ENCODE measurements at places on chromosomes 7 and 10. TPM values are rescaled to one million over a fixed set of nuclear protein-coding genes. Genes with fewer than 3 reads are reported as not detected.
A peak's percentile ranks its signal among the peaks of the same experiment; 100 is the strongest.

PLPP4 gene
- 0.54 TPM for total RNA-seq

DNA sequence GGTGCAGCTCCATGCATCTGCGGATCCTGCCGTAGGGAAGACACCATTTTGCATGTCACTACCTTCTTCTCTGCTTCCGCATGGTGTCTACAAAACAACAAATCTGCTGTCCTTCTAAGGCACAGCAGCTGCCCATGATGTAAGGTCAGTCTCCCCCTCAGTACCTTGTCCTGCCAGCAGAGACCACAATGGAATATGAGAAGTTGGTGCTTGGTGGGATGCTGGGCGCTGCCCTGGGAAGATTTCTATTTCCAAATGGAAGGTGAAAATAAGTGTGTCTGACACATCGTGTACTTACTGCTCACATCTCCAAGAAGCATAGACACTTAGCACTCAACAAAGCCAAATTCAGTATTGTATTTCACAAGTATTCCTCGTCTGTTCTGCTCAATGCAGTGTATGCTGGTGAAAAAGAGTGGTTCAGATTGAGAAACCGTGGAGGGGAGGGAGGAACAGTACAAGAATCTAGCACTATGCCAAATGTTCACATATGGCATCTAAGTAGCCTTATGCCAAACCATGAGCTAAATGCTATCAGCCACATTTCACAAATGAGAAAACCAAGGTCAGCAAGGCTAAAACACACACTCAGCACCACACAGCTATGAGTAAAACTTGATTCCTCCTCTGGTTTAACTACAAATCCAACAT lies 95.0 kb downstream of the GRB10 start:
- DNase-seq: no peak

DNA sequence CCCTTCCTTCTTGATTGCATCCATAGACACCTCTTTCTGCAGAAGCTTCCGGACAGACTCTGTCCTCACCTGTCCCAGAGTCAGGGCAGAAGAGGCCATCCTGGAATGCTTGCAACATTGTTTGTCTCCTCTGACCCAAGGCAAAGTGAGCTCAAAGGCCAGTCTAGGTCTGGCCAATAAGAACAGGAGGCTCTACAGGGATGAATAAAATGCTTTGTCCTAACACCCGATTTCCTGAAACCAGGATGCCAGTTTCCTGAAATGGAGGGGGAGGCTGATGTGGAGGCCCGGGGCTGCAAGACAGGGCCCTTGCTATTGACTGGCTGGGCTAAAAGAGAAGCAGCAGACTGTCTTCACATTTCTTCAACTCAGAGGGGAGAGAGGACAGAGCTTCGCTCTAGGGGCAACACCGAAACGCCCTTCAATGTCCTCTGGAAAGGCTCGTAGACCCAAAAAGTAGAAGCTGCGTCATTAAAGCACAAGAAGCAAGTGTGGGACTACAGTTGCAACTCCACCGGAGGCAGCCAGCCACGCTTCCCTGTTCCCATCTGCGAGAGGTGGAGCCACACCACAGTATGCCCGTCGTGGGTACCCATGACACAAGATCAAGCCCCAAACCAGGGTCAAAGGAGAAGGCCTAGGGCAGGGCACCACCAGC lies 29.1 kb upstream of the NDST2 start:
- no peak for DNase-seq

AKR1C4 gene
- not detected for total RNA-seq

DNA sequence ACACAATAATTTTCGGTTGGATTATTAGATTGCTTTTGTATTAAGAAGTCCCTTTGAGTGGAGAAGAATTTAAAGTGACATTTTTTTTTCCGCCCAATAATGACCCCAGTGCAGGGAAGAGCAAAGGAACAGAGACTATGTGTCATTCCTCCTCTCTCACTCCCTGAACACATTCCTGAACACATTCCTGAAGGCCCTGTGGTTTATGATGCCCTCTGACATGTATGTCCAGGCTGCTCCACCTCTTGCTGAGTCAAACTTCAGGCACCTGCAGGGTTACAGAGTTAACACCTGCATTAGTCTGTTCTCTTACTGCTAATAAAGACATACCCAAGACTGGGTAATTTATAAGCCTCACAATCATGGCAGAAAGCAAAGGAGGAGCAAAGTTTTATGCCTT lies 704.0 kb upstream of the LRRN3 start:
- DNase-seq: no peak

TBX20 gene
- 0.27 TPM for total RNA-seq

DNA sequence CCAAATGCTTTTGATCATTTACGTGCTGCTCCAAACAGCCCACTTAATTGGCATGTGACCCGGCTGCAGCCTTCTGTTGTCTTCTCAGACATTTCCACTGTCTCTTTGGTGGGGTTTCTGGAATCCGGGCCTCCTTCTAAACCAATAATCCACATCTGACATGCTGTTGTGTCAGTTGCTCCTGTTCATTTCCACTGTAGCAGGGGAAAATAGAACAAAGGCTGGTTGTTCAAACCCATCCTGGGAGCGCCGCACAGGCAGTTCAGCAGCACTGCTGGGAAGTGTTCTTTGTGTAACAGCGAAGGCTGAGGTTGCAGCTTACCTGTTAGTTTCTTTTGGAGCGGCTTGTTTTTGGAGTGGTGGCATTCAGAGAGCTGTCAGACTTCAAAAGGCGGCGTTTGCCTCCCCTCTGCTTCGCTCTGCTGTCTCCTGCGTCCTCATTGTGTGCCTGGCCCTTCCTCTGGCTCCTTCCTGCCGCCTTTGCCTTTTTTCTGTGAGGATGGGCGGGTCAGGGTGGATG lies 149.4 kb downstream of the SNX10 start:
- no peak for DNase-seq

GRCh38 chr7:95478272-95479037 lies 7.3 kb upstream of the ASB4 start:
- peak; percentile 6 for DNase-seq

GRCh38 chr7:386385-386784 lies 96.4 kb downstream of the FOXL3 start:
- no peak for DNase-seq

DNA sequence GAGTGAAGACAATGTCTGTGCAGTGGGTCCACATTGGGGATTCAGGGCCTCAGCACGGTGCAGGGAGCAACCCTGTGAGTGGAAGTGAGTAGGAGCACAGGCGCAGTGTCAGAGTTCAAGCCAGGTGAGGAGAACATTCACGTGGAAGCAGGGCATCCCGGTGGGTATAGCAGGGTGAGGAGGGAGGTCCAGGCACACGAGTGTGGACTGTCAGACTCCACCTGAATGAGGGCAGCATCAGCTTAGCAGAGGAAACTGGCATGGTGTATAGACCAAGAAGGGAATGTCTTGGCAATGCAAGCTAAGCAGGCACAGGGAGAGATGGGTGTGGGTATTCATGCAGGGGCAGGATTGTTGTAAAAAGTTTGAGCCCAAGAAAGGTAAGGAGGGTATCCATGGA lies 15.3 kb upstream of the LRRC72 start:
- DNase-seq: no peak

DNA sequence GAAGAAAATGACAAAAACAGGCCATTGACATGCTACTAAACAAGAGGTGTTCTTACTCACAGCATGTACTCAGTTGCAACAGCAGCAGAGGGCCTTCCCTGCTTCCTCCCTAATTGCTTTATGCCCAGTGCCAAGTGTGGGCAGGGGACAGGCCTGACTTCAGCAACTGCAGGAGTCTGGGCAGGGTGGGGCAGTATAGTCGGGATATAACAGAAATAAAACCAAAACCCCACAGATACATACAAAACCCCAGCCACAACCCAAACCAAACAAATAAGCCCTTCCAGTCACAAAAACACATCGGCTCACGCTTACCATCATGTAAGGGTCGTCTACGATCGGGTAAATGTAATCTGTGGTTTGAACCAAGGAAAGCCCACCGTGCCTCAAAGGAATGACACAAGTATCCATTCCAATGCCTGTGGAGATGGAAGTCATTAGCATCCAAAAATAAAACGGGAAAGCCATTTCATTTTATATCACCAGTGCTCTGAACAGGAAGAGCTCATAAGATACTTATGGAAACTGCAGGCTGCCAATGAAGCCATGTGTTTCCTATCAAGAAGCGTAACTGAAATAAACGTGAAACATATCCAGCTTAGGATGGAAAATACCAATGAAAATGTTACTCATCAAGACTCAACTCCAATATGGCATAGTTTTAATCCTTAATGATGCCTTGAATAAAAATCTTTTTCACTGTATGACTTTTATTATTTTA lies 9.5 kb downstream of the SEPHS1 start:
- no peak for DNase-seq

DNA sequence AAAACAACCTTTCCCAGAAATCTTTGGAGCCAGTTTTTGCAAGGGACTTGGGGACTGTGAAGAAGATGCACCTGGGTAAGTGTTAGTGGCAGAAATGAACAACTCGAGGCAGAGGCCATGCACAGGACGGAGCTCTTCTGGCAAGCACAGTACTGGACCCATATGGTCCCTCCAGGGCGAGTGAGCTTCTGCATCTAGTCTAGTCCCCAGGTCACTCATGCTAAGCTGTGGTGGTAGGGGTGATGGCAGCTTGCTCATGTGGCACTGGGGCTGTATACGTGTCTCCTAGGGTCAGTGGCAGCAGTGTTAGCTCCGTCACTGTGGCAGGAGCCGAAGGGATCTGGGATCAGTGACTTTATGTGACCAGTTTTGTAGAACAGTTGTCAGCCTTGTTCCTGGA lies 9.3 kb upstream of the LRRC61 start:
- no peak for DNase-seq

TAS2R4 gene
- 1.8 TPM for total RNA-seq

DNA sequence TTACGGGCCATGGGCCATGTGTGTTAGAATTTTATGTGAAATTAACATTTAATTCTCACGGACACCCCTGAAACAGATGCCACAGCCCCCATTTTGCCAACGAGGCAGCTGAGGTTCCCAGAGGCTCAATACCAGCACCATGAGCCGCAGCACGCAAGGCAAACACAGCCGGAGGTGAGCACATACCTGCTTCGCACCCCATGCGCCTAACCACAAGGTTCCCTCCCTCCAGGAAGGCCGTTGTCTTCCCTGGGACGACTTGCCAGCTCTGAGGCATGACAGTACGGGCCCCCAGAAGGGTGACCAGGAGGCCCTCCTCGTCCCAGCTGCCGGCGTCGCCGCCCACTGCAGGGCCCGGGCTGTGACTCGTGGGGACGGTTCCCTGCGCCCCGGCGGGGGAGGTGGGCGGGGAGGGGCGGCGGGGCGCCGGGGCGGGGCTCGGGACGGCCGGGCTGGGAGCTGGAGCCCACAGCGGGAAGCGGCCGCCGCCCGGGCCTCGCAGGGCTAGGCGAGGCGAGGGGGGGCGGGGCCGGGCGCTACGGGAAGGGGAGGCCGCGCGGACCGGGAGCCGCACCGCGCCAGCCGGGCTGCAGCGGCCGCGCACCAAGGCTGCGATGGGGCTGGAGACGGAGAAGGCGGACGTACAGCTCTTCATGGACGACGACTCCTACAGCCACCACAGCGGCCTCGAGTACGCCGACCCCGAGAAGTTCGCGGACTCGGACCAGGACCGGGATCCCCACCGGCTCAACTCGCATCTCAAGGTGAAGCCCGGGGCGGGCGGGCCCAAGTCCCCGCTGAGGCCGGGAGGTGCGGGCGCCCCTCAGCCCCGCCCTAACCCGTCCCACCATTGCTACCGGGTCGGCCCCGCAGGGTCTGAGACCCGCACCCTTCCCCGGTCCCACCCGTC lies at the start of gene CAV2:
CAV2 (plus strand) TSS at position 571 of the 910 bp plus-strand sequence; CDS start at position 615, 44 bp downstream.
- peak; percentile 82 for DNase-seq

DNA sequence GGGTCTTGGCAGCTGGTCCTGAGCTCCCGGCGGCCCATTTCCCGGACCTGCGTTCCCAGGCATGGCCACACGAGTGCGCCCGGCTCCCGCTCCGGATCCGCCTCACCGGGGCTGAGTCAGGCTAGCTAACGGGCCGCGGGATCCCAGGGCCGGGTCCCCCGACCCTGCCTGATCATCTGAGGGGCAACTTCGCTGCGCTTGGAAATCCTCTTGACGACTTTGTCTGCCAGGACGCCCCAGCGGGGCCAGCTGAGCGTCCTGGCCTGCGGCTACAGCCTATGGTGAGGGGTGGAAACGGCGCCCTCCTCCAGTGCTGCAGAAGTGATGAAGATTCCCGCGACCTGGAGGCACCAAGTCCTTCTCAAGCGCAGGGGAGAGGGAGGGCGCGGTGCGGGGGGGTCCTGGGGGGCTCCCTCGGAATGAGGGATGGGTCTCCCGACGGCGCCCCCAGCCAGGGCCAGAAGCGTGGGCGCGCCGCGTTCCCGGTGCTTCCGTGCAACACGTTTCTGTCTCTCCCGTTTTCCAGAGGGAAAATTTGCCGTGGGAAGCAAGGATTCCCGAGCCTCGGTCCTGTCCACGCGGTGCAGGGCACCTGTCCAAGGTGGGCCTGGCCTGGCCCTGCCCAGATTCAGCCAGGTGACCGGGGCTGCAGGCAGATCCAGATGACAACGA lies 212.4 kb downstream of the CCSER2 start:
- DNase-seq: peak; percentile 65

GRCh38 chr7:128812514-128813168 lies 17.6 kb upstream of the FLNC start:
- DNase-seq: no peak

DRGX gene
- not detected for total RNA-seq

- no peak for DNase-seq
These were observed 192.6 kb downstream of the CFTR start for GRCh38 chr7:117672453-117672852.

DNA sequence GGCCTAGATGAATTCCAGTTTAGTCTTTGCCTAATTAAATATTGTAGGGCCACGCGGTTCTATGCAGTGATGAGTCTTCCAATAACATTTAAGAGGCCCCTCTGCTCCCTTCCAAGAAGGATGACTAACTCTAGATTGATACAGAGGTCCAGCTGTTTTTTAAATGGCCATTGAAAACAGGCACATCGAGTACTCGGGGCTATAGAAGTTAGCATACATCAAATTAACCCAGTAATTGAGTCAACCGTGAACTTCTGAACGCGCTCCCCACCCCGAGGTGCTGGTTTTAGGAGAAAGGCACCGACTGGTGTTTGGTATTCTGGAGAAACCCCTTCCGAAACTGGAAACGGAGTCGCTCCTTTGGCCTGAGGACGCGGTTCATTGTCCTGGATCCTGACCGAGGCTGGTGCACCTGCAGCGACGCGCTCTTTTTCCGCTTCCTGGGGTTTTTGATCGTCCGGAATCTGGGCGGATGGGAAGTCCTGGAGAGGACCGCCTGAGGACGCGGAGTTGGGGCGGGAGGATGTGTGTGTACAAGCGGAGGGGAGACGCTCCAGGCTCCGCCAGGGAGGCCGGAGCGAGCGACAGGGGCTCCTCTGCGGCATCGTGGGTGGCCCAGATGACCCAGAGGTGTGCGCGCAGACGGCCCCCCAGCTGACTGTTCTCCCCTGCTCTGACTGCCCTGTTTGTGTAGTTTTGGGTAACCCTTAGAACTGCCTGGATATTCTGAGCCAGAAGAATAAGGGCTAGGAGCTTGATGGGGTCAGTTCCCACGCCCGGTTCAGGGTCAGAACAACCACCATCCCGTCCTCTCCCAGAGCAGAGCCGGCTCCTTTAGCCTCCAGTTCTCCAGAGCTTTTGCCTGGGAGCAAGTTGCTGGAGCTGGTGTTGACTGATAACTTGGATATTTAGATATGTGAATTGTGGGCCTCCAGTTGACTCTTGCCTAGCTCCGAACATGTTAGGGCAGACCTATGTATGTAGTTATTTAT lies 711 bp downstream of the FAM221A start:
- DNase-seq: peak; percentile 72

SH2D4B gene
- 1.6 TPM for total RNA-seq

- DNase-seq: no peak
These were observed 37.2 kb downstream of the EXOC4 start for GRCh38 chr7:133290041-133290440.
